ENCODE measurements at places on chromosomes 1 and 21.

- no peak for DNase-seq
Measured at GRCh38 chr21:38208118-38208517, 48.7 kb upstream of the KCNJ15 start.

DNA sequence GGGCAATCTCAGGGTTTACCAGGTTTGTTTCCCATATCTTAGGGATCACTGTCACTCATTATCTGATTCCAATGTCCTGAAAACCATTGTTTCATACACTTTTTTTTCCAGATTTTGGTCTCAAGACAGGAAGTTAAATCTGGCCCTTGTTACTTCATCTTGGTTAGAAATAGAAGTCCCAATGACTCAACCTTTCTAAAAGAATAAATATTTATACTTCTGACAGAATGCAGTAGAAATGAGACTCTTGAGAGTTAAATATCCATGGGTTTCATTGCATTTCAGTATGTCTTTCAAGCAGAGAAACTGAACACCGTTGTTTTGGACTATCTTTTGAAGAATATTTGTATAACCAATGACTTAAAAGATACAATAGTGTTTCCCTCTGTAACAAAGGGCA is 19.8 kb upstream of the VCAM1 start:
- no peak for DNase-seq

GRCh38 chr1:241637604-241638003 is 2.6 kb downstream of the CHML start:
- no peak for DNase-seq

- DNase-seq = no peak
Measured at GRCh38 chr1:55988963-55989452, 590.4 kb downstream of the PLPP3 start.

DNA sequence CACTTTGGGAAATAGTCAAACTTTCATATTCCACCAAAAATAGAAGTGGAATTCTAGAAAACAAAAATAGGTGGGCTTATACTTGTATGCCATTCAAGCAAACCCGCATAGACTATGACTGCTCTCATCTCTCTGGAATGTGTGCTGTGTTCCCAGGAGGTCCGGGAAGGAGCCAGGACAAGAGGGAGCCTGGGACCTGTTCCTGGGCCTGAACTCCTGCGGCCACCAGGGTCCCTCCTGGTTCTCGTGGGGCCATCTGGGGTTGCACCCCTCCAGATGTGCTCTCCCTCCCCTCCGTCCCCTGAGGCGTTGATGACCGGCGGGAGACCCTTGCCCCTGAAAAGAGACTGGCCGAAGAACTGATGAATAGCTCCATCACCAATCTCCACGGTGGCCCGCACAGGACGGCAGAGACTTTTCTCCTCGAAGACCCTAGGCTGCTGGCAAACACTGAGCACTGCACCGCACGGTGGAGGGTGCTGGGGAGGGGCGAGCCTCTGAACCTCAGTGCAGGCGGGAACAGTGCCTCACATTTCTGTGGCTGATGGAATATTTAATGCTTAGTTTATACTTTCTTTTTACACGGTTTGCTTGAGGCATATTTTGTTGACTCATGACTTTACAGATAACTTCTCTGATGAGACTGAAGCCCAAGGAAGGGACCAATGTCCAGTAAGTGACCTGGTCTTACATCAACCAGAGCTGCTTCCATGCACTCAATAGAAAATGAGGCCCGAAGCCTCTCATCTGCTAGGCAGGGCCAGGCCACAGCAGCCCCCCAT is 9.6 kb upstream of the ADARB1 start:
- DNase-seq = no peak

DNA sequence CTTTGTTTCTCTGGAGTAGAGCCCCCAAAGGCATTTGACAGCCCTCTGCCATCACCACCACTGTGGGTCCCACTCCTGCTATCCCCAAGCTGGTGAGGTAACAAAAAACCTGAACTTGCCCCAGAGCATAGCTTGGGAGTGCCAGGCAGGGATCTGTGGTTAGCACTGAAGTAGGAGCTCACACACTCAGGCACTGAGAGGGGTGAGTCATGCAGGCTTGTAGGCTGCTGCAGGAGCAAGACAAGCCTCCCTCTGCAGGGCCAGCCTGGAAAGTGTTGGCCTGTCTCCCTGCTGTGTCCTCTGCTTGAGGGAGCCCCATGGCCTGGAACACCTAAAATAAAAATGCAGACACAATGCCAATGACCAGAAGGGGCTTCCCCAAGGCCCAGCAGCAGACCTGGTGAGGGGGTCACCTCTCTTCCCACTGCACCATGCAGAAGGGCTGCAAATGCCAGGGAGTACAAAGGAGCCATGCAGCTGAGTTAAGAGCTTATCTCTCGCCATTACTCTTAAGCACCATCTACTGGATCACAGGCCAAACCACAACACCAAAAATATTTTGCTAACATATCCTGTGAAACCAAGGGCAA is 108.9 kb upstream of the POGK start:
- DNase-seq = no peak

DNA sequence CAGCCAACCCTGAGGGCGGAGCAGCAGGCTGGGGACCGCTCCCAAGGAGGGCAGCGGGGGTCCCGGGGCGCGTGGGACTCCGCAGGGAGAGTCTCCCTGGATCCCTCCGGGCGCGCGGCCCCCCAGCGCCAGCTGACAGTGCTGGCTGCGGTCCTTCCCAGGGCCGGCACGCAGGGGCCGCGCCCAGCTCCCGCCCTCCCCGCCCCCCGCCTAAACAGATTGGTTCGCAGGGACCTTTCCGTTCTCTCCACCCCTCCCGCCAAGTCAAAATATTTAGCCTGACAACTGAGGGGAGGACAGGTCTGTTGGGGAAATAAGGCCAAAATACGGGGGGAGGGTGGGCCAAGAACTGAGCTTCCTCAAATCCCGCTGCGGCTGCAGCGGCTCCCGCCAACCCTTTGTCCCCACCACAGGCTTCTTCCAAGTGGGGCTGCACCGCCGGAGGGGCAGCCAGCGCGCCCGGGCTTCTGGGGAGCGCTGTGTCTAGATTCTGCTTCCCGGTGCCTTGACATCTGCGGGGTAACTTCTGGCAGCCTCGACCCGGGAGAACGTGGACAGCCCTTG is at the start of gene INSRR:
INSRR (minus strand) TSS at position 159 of the 564 bp plus-strand sequence. CDS start 496 bp downstream, outside the sequence.
- no peak for DNase-seq

GRCh38 chr1:201537891-201538611 is 876 bp upstream of the NAV1 start:
- DNase-seq = no peak

DNA sequence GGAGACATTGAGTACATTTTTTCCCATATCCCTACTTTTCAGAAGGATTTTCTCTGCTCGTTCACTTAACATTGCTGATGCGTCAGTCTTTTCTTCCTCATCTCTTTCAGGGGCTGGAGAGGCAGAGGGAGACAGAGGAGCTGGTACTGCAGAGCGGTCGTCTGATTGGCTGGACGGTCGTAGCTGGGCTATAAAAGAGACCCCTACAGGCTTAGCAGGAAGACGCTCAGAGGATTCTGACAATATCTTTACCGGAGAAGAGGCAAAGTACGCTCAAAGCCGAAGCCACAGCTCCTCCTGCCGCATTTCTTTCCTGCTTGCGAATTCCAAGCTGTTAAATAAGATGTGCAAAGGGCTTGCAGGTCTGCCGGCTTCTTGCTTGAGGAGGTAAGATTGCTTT is at the start of gene RGS4:
RGS4 (plus strand) TSS at position 220 of the 400 bp plus-strand sequence; CDS start at position 344, 124 bp downstream.
- no peak for DNase-seq

DNA sequence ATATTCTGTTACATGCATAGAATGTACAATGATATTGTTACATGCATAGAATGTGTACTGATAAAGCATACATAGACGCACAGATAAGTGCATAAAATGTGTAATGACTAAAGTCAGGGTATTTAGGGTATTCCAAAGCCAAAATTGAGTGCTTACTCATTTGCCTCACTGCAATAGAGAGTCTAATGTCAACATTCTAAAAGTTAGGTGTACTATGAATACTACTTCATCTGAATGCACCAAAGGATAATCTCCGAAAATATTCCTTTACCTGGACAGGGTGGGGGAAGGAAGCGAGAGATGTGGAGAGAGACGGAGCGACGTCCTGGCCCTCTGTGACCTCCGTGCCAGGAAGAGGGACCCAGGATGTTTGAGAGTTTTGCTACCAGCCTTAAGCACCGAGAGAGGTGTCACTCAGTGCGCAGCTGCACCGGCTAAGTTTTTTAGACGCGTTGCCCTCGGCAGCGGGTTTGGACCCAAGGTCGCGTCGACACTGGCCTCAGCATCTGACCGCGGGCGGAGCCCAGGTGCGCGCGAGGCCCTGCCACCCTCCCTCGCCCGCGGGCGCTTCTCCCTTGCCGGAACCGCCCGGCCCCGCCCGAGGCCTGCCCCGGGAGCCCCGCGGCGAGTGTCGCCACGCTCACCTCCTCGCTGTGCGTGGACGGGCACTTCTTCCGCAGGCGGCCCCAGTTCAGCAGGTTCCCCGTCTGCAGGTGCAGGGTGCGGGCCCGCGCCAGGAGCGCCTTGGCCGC is 660 bp downstream of the GCLM start:
- peak; percentile 34 for DNase-seq

DNA sequence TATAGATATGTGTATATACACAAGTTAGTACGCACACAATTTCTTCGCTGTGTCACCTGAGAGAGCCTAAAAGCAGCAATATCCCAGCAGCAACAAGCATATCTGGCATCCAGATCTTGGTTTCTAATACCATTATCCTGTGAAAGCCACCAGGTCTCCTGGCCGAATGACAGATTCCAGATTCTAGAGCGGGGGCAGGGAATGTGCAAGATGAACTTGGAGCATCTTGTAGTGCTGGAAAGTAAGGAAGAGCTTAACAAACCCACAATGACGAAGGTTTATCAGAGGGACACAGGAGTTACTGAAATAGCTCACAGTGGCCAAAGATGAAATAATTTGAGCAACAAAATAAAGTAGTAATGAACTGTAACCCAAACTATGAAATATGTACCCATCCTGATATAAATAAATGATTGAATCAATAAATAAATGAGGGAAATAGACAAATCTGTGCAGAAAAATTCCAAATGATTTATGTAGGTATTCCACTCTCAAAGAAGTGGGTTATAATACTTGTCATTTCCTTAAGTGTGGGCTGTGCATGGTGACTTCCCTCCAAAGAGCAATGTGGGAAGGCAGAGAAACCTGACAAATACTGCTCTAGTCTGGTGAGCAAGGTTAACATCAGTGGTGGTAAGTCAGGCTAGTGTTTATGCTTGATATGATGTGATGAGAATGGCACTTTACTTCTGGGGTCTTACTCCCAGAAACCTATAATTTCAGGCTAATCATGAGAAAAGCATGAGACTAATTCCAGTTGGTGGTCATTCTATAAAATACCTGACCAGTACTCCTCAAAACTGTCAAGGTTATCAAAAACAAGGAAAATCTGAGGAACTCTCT is 67.9 kb downstream of the LRRC8D start:
- no peak for DNase-seq

DNA sequence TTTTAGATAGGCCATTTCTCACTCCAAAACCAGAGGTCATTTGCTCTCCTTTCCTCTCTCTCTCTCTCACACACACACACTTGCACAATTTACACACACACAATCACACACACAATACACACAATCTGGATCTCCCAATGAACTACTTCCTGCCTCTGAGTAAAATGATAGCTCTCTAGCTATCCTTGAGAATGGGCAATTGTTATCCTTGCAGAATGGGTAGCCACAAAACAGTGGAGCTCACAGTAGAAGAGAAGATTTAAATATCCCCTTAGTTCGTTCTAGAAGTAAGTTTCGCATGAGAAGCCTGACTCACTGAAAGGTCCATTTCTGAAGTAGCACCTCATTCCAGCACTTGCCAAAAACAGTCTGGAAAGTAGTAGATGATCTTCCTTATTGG is 17.6 kb downstream of the PALMD start:
- no peak for DNase-seq

DNA sequence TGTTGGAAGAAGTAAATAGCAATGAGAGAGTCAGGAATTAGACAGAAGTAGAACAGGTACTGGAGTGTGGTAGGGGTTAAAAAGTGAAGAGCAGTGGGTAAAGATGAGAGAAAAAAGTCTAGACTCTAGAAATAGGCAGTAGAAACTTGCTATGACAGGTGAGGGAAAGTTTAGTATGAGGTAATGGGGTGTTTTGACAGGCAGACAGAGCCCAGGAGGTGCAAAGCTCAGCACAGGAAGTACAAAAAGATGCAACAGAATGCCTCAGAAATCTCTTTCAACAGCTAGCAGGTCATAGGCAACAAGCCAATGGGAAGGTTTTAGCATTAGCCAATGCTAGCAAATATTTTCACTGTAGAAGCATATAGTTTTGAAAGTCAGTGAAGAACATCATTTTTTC is 319.1 kb upstream of the SGIP1 start:
- no peak for DNase-seq

- no peak for DNase-seq
Measured at GRCh38 chr1:178941261-178941689, 70.4 kb upstream of the ANGPTL1 start.

- no peak for DNase-seq
Measured at GRCh38 chr21:38433471-38433870, 64.8 kb downstream of the ERG start.

DNA sequence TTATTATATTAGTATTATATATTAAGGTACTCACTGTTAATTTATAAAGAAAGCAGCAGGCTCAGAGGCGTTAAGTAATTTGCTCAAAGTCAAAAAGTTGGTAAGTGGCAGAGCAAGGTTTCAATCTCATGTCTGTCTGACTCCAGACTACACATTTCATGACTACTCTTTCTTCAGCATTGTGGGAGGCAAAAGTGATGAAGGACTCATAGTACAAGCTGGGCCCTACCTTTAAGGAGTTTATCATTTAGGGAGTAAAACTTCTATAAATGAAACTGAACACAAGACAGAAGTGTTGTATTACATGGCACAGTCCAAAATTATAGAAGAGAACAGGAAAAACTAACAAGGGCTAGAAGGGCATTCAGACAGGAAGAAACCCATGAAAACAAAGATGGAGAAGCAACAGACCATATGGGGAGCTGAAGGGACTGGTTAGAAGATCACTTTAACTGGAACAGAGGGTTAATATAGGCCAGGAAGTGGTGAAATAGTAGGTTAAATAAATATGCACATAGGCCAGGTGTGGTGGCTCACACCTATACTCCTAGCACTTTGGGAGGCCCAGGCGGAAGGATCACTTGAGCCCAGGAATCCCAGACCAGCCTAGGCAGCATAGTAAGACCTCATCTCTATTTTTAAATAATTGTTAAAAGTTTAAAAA is 11.5 kb downstream of the SORT1 start:
- no peak for DNase-seq

- no peak for DNase-seq
Measured at GRCh38 chr21:20971296-20971921, 26.8 kb upstream of the NCAM2 start.

- DNase-seq = no peak
Measured at GRCh38 chr1:19036041-19036812, 79.8 kb upstream of the IFFO2 start.

DNA sequence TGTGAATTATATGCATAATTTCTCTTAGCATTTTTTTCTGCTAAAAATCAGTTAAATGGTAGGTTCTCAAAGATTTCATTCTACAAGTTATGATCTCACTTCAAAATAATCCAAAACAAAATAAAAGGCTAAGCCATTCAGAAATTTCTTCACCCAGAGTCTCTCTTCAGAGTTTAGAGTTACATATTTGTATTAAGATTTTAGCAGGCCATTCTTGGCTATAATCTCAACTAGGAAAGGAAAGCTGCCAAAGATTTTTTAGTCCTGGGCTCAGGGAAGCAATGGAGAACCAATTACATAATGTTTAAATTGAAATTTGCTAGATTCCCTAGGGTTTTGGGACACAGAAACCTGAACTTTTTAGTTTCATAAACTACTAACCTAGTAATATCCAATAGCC is 245.0 kb downstream of the USH2A start:
- no peak for DNase-seq

GRCh38 chr1:14190508-14190907 is 408.0 kb upstream of the KAZN start:
- DNase-seq = no peak
